CD4-positive, alpha-beta T cell treated with Interleukin-17A for 1 hour (primary cell): ENCODE measurements at places on chromosomes 6 and 20.

- no peak for DNase-seq
Observed at GRCh38 chr20:64246616-64247306, 8.8 kb upstream of the PCMTD2 start.

DNA sequence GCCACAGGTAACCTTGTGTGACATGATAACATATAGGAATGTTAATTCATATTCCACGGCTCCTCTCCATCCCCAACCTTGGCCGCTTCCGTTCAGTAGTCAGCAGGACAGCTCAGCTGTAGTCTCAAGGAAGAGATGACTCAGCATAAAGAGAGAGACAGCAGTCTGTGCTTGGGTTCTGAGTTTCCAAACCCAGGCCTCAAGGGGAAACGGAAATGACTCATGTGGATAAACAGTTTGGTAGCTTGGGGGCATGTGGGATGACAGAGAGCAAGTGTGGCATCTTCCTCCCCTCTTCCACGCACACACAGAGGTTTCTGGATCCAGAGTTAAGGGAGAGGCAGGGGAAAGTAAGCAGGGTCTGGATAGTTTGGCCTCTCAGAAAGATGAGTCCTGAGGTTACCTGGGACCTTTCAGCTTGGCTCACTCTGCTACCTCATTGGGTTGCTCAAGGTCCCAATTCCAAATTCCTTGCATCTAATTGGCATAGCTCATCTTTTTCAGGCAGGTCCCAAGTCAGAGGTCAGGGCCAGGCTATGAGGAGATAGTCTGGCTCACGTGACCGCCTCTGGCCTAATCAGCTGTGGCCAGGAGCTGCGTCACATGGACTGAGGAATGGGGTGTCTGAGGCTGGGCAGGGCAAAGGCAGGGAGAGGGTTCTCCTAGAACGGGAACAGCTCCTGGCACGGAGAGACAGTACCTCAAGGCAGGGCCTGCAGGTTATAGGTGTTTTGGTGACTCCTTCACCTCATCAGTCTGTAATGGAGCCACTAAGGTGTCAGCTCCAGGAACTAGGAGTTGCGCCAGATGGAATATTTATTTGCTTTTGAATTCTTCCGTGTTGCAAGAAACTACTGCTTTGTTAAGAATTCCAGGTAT lies 36.5 kb upstream of the MLN start:
- no peak for DNase-seq

DNA sequence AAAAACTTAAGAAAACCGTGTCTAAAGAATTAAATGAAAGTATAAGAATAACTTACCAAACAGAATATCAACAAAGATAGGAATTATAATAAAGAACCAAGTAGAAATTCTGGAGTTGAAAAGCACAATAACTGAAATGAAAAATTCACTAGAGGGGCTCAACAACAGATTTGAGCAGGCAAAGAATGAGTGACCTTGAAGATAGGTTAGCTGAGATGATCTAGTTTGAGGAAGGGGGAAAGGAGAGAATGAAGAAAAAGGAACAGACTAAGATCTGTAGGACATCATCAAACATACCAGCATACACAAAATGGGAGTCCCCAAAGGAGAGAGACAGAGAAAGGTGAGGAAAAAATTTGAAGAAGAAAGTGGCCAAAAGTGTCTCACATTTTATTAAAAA lies 37.7 kb upstream of the TULP1 start:
- DNase-seq, result no peak

- peak; percentile 76 for DNase-seq
Observed at GRCh38 chr6:44268095-44268628, 2.1 kb upstream of the TMEM151B start.

DNA sequence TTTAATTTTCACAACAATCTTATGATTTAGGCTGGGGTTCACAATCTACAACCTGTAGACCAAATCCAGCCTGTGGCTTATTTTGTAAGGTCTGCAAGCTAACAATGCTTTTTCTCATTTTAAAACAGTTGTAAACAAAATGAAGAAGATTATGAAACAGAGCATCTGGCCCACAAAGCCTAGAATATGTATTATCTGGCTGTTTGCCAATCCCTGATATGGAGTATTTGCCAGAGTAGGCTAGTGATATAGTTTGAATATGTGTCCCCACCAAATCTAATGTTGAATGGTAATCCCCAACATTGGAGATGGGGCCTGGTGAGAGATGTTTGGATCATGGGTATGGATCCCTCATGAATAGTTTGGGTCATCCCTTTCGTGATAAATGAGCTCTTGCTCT lies 201.8 kb downstream of the DHX35 start:
- no peak for DNase-seq

DNA sequence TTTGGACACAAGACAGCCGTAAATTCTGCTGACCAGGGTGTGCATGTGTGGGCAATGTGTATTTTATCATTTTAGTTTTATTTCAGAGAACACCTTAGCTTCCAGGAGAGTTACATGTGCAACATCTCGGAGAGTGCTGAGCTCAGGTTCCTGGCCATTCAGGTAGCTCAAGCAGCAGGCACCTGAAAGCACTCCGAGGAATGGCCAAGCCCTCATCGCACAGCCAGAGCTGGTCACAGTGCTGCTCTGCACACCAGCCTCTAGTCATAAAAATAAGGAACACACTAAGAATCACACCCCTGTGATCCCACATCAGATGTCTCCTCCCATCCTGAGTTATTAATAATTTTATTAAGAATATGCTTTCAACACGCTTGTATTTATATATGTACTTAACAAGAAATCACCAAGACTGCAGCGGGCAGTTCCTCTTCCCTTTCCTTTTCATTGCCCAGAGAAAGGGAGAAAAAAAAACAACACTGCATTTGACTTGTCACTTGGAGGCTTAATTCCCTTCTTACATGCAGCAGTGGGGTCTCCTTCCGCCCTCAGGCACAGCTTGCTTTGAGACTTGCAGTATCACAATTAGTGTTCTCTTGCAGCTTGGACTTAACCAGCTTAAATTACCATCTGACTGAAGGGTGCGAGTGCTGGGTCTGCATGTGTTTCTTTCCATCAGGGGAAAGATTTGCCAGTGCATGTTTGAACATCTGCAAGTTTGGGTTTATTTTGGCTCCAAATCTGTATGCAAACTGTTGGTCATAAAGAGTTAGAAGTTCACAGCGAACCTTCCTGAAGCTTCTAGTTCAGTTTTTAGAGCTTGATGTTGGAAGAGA lies 36.0 kb upstream of the IRF4 start:
- DNase-seq, result no peak

DNA sequence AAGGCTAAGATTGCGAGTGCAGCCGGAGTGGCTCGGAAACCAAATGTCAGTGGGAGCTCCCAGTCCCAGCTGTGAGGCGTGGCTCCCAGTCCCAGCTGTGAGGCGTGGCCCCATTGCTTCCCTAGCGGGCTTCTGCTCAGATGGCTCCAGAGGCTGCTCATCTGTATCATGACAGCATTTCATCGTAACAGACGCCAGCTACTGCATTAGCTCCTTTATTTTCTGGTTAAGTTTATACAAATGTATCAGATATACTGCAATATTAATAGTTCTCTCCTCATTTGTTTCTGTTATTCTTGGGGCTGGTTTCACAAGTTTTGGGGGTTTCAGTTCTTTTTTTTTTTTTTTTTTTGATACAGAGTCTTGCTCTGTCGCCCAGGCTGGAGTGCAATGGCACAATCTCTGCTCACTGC lies 34.7 kb upstream of the TBXT start:
- DNase-seq, result no peak

GRCh38 chr20:22159276-22159675 lies 425.1 kb downstream of the FOXA2 start:
- DNase-seq, result no peak

DNA sequence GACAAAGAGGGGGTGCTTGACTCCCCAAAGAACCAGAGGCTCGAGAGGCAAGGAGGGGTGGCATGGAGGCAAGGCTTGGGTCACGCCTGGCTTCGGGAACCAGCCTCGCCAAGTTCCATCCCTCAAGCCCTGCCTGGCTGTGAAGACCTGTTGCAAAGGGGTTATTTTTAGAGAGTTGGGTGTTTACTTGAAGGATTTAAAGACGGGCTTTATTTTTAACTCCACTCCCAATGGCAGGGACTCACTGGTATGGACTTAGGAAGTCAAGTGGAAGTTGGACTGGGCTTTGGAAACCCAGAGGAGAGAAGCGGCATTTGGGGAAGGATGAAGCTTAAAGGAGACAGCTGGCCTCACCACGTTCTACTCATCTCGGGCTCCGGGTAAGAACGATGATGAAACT lies 43.1 kb downstream of the JPH2 start:
- DNase-seq, result no peak

- no peak for DNase-seq
Observed at GRCh38 chr6:74114428-74114827, 418.4 kb downstream of the CD109 start.

DNA sequence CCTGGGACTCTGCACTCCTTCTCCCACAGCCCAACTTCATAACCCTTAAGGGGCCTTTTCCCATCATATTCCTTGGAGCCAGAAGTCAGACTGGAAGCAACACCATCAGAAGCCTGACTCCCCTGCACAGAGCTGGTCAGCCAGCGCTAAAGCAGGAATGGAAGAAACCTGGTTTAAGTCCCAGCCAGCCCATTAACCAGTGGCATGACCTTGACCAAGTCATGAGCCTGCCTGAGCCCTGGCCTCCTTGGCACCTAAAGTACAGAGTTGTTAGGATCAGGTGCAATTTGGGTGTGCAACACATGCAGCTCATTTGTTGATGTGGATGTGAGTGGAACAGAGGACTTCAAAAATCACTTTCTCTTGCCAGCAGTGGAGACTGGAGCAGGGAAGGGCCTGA lies 20.8 kb downstream of the FOXP4 start:
- no peak for DNase-seq

DNA sequence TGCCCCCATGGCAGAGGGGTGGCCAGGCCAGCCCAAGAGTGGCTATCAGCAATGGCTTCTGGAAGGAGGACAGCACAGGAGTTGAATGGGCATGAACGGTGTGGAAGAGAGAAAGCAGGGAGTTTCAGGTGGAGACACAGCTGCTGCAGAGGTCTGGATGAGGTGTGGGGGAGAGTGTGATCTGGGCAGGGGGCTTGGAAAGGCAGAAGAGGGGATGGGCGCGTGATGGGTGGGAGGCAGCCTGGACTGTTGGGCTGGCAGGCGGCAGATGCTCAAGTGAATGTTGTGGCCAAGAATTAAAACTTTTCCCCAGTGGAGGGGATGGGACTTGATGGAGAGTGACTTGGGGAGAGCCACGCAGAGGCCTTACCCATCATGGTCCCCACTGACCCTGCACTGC lies 46.5 kb downstream of the TOX2 start:
- no peak for DNase-seq

- no peak for DNase-seq
Observed at GRCh38 chr20:1823450-1823844, 71.8 kb upstream of the SIRPA start.

DNA sequence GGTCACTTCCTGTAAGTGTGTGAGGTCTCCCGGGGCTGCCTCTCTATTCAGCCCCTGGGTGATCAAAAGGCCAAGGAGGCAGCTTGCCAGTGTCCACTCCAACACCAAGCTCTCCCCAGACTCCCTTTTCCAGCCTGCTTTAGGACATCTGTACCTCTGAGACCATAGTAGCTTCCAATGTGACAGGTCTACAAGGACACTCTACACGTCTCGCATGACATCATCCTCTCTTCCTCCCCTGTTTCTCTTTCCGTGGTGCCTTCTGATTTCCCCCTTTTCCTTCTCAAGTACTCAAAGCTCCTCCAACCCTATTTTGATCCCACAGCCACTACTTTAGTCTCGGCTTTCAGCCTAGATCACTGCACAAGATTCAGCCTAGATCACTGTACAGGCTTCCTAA lies 26.4 kb downstream of the HLA-F start:
- no peak for DNase-seq

GRCh38 chr6:63660757-63661156 lies 25.2 kb downstream of the PHF3 start:
- DNase-seq, result no peak

- DNase-seq, result no peak
Observed at GRCh38 chr6:45706319-45706718, 309.3 kb downstream of the CLIC5 start.

- DNase-seq, result peak; percentile 44
Observed at GRCh38 chr6:52305948-52306767, 21.6 kb upstream of the MCM3 start.

GRCh38 chr6:149031859-149032598 lies 285.2 kb downstream of the UST start:
- DNase-seq, result no peak
